Lung (tissue), 17 donors: ENCODE measurements at places on chromosomes 6 and 20. TPM values are rescaled to one million over a fixed set of nuclear protein-coding genes. Genes with fewer than 3 reads are reported as not detected.

DNA sequence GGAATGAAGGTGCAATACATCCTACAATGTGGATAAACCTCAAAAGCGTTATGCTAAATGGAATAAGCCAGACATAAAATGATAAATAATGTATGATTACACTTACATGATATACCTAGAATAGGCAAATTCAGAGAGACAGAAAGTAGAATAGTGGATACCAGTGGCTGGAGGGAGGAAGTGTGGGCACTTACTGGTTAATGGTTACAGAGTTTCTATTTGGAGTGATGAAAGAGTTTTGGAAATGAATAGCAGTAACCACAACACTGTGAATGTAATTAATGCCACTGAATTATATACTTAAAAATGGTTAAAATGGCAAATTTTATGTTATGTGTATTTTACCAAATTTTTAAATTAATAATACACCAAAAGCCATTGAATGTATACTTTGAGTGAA is 71.4 kb upstream of the CST7 start:
- DNase-seq, result no peak

The MEP1A gene
- 0.09 TPM for total RNA-seq

- DNase-seq, result peak; percentile 53
Observed at GRCh38 chr20:41475503-41475902, 108.9 kb upstream of the EMILIN3 start.

The FNDC11 gene
- total RNA-seq, result 3.2 TPM

The BRPF3 gene
- 29.2 TPM for total RNA-seq

DNA sequence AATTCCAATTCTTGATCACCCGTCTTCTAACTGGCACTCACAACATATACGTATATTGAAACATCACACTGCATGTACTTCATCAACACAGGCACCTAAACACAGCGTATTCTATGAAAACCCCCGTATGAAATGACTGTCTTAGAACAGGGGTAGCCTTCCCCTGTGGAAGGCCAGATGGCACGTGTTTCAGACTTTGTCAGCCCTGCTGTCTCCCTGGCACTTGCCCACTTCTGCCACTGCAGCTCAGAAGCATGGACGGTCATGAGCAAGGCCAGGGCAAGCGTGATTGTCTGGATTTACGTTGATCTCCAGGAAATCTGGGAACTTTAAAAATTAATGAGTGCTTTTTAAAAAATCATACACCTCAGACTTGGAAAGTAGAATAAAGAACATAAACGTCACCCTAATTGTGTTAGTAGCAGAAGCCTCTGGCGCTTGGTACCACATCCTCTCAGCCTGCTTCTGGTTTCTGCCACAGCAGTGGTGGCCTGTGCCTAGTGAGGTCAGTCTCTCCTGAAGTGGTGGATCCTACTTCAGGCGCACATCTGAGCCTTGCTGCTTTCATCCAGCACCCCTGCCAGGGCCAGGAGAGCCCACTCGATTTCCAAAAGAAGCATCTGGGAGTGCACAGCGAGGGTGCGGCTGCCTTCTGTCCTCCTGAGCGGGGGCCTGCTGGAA is 18.3 kb downstream of the PDE10A start:
- no peak for DNase-seq

DNA sequence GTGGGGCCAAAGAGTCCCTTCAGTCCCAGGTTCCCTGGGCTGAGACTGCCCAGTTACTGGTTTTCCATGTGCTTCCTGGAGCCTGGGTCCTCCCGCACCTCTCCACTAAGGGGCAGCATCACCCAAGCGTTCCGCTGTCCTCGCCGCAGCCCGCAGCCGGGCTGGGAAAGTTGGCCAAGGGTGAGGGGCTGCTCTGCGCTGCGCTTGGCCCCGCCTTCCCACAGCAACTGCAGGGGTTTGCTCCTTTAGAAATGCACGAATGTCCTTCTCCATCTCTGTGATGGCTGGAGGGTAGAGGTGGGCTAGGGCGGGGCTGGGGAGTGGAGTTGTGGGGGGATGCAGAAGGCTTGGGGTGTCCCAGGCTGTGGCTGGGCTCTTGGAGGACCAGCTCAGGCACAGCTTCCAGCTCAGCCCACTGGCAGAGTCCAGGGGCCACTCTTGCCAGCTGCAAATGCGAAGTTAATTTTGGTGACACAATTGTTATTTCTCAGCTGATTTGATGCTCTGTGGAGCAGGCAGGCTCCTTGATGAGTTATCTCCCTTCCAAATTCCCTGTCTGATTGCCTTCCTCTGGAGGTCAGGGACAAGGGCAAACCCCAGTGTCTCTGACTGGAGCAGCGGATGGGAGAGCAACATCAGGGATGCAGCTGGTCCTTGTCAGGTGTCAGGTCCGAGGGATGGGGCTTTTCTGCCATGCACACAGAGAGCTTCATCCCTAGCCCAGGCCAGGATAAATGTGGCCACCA is 63.2 kb downstream of the NOL4L start:
- peak; percentile 83 for DNase-seq

- no peak for DNase-seq
Observed at GRCh38 chr6:34062815-34063214, 83.1 kb downstream of the GRM4 start.

The GNMT gene
- total RNA-seq, result 3.0 TPM

DNA sequence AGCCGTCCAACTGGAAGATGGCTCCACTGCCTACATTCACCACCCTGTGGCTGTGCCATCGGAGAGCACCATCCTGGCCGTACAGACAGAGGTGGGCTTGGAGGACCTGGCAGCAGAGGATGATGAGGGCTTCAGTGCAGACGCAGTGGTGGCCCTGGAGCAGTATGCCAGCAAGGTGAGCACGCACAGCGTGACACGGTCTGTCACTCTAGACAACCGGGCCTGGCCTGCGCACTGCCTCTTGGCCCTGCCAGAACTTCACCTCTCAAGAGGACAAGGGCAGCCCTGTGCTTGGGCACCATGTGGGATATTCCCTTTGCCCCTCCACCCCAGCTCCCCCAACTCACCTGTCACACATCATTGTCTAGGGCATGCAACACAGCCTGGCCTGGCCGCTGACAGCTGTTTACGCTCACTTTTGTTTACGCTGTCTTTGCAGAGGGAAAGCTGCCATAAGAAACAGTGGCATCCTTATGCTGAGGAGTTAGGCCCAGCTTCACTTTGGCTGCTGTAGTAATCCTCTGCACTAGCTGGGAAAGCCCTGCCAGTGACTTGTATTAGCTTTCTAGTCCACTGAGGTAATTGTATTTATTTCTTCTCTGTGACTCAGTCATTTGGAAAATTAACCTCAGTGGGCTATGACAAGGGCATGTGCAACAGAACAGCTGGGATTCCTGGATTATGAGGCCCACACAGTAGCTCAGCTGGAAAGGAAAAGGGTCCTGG is 9.8 kb upstream of the DEF6 start:
- no peak for DNase-seq

The JPH2 gene
- total RNA-seq, result 9.2 TPM

DNA sequence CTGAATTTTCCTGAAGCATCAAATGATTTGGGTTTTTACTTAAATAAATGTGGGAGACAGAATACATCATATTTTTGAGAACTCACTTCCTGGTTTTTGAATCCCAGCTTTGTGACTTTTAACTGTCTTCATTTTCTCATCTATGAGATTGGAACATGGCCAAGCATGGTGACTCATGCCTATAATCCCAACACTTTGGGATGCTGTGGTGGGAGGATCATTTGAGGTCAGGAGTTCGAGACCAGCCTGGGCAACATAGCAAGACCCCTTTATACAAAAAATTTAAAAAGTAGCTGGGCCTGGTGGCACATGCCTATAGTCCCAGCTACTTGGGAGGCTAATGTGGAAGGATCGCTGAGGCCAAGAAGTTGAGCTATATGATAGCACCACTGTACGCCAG is 122.3 kb downstream of the QKI start:
- DNase-seq, result no peak

GRCh38 chr20:32706486-32706885 is 32.7 kb upstream of the C20orf203 start:
- no peak for DNase-seq

- no peak for DNase-seq
Observed at GRCh38 chr20:10658051-10658823, 15.6 kb downstream of the JAG1 start.

DNA sequence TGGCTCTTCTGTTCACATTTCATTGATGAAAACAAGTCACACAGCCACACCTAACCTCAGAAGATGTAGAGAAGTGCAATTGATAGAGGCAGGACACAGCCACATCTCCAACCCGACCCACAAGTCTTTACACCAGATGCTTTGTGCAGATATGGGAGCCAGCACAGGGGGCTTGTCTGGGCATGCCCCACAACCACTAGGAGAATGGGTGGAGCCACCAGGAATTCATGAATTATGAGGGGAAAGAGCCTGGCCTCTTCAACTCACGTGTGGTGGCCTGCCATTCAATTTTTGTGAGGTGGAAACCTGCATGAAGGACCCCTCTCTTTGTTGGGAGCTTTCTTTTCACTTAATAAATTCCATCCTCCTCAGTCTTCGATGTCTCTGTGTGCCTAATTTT is 79.1 kb downstream of the OGFRL1 start:
- DNase-seq, result no peak

The B3GAT2 gene
- total RNA-seq, result 0.06 TPM

GRCh38 chr6:80728830-80729229 is 622.4 kb downstream of the BCKDHB start:
- no peak for DNase-seq

- DNase-seq, result no peak
Observed at GRCh38 chr6:108608453-108609275, 47.9 kb downstream of the FOXO3 start.

DNA sequence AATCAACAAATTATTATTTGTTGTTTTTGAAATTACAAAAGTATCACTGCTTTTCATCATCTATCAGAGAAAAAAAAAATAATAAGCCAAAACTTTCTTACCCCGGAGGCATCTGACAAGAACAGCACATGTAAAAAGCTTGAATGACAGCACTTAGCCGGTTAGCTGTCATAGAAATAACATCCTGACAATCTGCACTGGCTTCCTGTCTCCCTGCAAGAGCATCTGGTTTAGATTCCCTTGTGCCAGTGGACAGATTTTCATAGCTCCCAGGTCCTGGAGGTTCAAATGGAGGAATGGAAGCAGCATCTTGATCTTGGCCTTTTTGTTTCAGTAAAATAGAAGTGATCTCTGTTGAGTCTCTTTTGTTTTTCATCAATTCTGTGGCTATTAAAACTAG is 74.8 kb downstream of the HACE1 start:
- no peak for DNase-seq

DNA sequence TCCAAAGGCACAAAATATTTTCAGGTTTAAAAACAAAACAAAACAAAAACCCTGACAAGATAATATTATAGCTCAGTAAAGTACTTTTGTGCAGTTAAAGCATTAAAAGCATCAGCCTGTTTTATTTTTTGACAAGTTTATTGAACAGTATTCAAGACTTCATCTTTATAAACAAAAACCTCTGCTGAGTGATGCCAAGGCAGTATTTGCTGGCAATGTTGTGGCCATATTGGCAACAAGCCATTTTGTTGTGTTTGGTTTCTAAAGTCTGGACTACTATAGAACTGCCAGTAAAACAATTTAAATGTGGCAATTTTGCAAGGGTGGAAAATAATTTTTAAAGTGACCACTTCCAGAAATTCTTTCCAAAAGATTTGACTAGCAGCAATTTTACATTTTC is 15.9 kb downstream of the CPNE1 start:
- peak; percentile 50 for DNase-seq

DNA sequence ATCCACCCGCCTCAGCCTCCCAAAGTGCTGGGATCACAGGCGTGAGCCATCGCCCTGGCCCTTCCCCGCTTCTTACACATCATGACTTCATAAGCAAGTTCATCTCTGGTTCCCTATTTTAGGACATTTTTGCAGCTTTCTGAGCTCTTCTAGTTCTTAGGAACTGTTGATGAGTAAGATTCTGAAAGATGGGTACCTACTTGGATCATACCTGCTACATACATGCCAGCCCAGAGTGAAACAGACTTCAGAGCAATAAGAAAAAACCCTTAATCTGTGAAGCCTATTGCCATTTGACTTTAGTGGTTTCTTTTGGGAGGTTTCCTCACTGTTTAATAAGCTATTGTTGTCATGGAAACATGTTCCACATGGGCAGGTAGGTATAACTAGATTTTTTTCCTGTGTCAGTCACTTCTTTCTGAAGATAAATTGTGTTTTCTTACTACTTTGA is 27.9 kb upstream of the TMEM217 start:
- no peak for DNase-seq

DNA sequence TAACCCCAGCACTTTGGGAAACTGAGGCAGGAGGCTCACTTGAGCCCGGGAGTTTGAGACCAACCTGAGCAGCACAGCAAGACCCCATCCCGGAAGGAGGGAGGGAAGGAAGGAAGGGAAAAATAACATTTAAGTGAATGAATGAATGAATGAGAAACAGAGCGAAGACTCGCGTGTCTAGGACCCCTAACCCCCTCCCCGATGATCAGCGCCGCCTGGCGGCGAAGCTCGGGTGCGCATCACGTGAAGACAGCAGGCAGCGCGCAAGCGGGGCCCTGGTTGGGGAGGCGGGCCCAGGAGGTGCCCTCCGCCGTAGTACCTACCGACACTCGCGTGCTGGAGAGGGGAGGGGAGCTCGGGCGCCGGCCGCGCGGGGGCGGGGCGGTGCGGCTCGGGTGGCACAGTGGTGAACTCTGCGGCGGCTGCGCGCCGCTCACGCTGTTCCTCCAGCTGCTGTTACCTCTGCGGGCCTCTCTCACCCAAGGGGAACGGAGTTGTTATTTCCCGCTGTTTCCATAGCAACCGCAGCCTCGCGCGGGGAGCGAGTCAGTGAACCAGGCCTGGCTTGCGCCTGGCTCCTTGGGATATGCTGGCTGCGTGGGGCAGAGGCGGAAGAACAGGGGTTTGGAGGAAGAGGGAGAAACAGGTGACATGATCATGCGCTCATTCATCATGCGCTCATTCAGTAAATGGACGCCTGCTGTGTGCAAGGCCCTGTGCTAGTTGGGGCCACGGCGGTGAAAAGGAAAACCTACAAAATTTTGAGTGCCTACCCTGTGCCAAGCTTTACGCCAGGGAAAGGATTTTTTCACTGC is 2.0 kb upstream of the DCDC2 start:
- peak; percentile 80 for DNase-seq
